Kidney epithelial cell (primary cell): ENCODE measurements at places on chromosomes 12 and 14.

DNA sequence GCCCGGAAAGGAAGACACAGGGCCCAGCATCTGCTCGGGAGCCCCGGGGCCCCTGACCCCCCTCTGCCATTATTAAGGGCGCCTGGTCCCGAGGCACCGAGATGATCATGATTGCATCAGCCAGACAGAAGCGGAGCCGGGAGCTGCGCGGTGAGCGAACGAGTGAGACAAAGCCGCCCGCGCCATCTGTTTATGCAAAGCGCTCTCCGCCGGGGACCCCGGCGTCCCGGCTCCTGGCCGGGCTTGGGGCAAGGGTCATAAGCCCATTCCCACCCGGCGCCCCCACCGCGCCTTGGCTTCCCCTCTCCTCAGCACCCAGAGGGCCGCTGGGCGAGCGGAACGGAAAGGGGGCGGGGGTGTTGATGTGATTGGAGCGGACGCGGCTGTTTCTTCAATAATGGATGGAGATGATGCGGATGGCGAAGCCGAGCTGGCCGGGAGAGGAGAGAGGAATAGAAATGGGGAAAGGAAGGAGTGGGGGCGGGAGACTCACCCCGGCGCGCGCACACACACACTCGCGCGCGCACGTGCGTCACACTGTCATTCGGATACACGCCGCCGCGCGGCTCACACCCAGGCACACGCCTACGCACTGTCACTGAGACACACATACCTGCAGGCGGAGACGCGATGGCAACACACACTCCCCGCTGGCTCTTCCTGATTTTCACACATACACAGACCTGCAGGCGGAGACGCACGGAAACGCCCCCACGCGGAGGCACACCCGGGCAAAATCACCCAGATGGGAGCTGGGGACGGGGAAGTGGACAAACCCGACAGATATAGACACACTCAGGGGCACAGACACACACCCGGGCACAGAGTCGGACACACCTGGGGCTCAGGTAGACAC lies 10.7 kb downstream of the STAC3 start:
- no peak for DNase-seq

- no peak for DNase-seq
Measured at GRCh38 chr12:79435742-79436141, 255.0 kb downstream of the PAWR start.

- DNase-seq = no peak
Measured at GRCh38 chr12:47383942-47384341, 304.2 kb upstream of the AMIGO2 start.

GRCh38 chr12:90102957-90103652 lies 394.5 kb upstream of the ATP2B1 start:
- DNase-seq = no peak

DNA sequence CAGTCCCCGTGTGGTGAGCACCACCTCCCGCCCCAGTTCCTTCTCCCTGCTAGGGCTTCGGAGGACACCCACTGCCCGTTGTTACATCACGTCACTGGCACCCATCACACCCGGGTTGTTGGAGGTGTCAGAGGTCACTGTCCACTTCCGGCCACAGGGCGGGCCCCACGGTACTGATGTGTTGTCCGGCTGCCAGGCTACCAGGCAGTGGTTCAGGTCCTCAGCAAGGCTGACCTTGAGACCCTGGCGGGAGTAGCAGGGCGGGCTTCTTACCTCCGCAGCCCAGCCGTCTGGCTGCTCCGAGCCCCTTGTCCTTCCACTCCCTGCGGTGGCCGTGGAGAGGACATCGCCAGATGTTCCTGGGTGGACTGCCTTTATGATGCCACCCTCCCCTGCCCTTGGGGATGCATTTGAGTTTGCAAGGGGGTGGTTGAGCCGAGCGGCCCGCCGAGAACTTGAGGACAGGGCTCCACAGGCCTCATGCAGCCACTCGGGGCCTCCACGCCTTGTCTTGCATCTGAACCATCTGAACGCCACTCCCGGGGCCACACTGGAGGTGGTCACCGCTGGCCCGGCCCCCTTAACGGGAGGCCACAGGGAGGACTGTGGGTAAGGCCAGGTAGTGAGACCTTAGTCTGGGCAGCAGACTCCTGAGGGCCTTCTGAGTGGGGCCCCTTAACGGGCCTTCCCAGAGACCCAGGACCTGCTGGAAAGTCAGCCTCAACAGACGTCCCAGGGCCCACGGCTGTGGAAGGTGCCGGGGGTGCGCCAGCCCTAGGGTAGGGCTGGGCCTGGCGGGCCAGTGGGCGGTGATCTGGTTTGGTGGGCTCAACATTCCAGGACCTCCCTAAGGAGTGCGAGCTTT lies 27.1 kb upstream of the PLD4 start:
- no peak for DNase-seq

GRCh38 chr12:47160316-47161244 lies 80.8 kb upstream of the AMIGO2 start:
- DNase-seq = no peak
